ENCODE measurements at places on chromosomes 1 and 21.

GRCh38 chr1:111618081-111618480, 1.5 kb upstream of the RAP1A start:
- DNase-seq, result no peak

GRCh38 chr1:187310038-187310631, 481.4 kb downstream of the PLA2G4A start:
- no peak for DNase-seq

GRCh38 chr1:210695026-210695425, 366.3 kb downstream of the HHAT start:
- no peak for DNase-seq

GRCh38 chr1:183025010-183025337, 1.8 kb downstream of the LAMC1 start:
- no peak for DNase-seq

GRCh38 chr1:180911640-180912191, 981 bp upstream of the KIAA1614 start:
- no peak for DNase-seq

- no peak for DNase-seq
Observed at GRCh38 chr1:60969971-60970509, 112.3 kb upstream of the NFIA start.

GRCh38 chr21:18235545-18235944, 9.1 kb upstream of the CHODL start:
- DNase-seq, result no peak
